GM12878 (cell line): ENCODE measurements at places on chromosomes 7 and 10.

DNA sequence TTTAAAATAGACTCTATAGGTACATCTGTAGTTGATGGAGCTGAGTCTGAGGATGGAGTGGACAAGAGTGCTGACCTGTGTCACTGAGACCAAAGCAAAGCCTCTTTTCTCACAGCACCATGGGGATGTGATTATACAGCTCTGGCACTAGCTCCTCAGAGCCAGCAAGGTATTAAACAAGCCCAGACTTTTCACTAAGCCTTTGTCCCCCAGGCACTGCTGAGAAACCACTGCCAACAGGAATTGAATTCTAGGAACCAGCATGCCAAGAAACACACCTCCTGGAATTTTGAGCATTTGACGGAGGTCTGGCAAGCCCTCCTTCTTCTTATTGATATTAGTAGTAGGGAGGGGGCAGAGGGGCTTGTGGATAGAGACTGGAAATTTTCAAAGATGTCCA is 147.0 kb downstream of the C1GALT1 start:
- H3K36me3 ChIP-seq: no peaks in the 10 kb centered on the region
- H3K27ac ChIP-seq: no peak overlapping the region
- no peaks in the 10 kb centered on the region for H3K27me3 ChIP-seq
- H3K4me3 ChIP-seq: no peak overlapping the region

DNA sequence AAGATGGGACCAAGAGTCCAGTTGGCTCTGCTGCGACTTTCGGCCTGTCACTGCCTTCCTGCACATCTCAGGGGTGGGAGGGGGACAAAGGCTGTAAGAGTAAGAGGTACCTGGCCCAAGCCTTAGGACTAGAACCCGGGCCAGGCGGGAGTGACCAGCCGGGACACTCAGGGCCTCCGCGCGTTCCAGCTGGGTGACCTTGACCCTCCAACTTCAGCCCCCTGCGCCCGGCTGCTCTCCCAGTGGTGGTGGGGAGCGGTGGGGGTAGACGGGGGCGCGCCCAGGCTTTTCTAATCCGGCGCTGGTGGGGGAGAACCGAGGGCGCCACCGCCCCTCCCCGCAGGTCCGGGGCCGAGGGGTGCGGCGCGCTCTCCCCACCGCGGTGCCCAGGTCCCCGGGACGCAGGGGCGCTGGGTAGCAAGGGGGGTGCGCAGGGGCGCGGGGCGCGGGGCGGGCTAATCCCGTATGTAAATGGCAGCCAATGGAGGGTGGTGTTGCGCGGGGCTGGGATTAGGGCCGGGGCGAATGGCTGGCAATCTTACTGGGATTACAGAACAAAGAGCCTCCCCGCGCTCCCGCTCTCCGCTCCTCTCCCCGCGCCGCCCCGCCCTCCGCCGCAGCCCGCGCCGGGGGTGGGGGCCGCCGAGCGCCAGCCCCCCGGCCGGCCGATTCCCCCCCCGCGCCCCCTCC is at the start of gene GTF2IRD1:
TSS of gene GTF2IRD1 (plus strand) at position 585 of the 690 bp plus-strand sequence. CDS start 54,175 bp downstream, outside the sequence.
- H3K27me3 ChIP-seq: no peaks in the 10 kb centered on the region
- peak within 1 kb of the TSS; percentile 41; the same call in 1 of the 2 replicates for H3K4me3 ChIP-seq
- DNase-seq: no peak
- H3K4me1 ChIP-seq: peaks cover 5% of the 10 kb centered on the region
- H3K36me3 ChIP-seq: no peaks in the 10 kb centered on the region
- H3K27ac ChIP-seq: no peak within 1 kb of the TSS

DNA sequence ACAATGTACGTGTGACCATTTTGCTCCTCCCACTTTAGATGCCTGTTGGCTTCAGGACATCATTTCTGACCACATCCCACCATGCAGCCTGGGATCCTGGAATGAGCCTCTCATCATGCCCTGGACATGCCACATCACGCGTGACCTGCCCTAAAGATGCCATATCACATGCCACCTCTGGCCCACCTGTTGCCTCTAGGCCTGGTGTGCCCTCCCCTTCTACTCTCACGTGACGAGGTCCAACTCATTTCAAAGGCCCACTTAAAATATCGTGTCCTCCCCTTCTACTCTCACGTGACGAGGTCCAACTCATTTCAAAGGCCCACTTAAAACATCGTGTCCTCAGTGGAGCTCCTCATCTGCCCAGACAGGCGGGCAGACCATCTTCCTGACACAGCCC is 254.9 kb downstream of the TEX36 start:
- no peak for DNase-seq
- no peaks in the 10 kb centered on the region for H3K36me3 ChIP-seq
- H3K4me1 ChIP-seq: no peaks in the 10 kb centered on the region
- no peaks in the 10 kb centered on the region for H3K27me3 ChIP-seq
- H3K4me3 ChIP-seq: no peak overlapping the region

DNA sequence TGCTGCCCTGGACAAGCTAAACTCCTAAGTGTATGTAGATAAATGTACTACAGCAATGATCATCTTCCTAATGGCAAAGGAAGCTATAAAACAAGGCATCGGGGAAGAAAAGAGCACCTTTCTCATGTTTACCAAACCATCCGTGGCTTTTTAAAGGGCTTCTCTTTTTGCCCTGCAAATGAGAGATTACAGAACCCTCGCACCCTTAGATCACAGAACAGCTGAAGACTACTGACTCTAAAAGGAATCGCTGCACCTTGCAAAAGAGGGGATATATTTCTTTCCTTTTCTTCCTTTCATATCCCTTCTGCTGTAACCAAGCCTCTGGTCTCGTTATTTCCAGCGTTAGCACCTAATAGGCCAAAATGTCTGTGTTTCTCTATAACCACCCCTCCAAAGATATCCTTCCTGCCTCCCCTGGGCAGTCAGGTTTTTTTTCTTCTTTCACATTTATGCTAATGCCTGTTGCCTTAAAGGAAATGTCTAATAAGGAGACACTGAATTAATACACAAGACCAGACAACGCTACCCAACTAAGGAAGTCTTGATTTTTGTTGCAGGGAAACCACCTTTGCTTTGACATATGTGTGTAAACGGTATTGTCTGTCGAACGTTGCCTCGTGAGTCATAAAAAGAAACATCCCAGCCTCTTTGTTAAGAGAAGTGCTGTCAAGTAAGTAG is 10.5 kb downstream of the ST8SIA6 start:
- H3K27ac ChIP-seq: no peak overlapping the region
- peak overlapping the region; percentile 21; the same call in 1 of the 2 replicates for H3K4me3 ChIP-seq
- peaks cover 5% of the 10 kb centered on the region for H3K4me1 ChIP-seq
- H3K27me3 ChIP-seq: no peaks in the 10 kb centered on the region

DNA sequence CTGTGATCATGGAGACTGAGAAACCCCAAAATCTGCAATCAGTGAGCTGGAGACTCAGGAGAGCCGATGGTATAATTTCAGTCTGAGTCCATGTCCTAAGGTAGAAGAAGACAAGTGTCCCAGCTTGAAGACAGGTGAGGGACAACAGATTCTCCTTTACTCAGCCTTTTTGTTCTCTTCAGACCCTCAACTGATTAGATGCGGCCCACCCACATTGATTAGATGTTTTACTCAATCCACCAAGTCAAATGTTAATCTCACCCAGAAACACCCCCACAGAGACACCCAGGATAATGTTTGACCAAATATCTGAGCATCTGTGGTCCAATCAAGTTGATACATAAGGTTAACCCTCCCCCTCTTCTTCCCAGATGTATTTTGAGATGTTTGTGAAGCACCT is 131.2 kb downstream of the PFKFB3 start:
- no peaks in the 10 kb centered on the region; the same call in 1 of the 2 replicates for H3K4me1 ChIP-seq
- no peaks in the 10 kb centered on the region for H3K36me3 ChIP-seq
- no peak for DNase-seq
- no peaks in the 10 kb centered on the region; the same call in 1 of the 2 replicates for H3K27me3 ChIP-seq
- no peak overlapping the region for H3K27ac ChIP-seq
- H3K4me3 ChIP-seq: no peak overlapping the region

GRCh38 chr10:104622598-104623209 is 18.4 kb upstream of the SORCS3 start:
- H3K27ac ChIP-seq: no peak overlapping the region
- no peaks in the 10 kb centered on the region for H3K27me3 ChIP-seq
- no peaks in the 10 kb centered on the region for H3K36me3 ChIP-seq
- no peak overlapping the region for H3K4me3 ChIP-seq

- no peaks in the 10 kb centered on the region; the same call in 1 of the 2 replicates for H3K27me3 ChIP-seq
- no peak for DNase-seq
- no peaks in the 10 kb centered on the region for H3K4me1 ChIP-seq
- no peaks in the 10 kb centered on the region for H3K36me3 ChIP-seq
- H3K27ac ChIP-seq: no peak within 1 kb of the TSS
- H3K4me3 ChIP-seq: no peak within 1 kb of the TSS
Observed at GRCh38 chr7:73623798-73624668, at the start of gene MLXIPL. TSS of gene MLXIPL (minus strand) at chr7:73624522. CDS start at chr7:73624492, 30 bp downstream.

DNA sequence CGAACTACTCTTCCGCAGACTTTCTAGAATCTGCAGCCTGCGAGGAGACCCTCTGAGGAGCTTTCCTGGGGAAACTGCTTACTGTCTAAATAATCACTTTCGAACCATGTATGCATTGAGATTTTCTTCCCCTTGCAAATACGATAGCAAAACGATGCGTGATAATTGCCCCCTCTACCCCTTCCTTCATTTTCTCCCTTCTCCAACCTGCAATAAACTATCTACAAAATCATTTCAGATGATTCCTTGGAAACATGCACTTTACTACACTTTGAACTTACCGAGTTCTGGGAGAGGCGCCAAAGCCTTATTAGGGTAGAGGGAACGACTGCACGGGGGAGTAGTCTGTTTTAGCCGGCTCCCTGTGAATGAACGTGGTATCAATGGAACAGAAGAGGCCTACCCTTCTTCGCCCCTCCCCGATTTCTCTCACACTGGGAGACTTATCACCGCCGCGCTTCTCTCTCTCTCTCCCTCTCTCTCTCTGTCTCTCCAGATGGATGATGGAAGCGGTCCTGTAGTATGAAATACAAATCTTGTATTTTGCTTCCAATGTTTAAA is at the start of gene FGFBP3:
TSS of gene FGFBP3 (minus strand) at position 370 of the 561 bp plus-strand sequence. CDS start 517 bp downstream, outside the sequence.
- H3K27ac ChIP-seq: no peak within 1 kb of the TSS
- no peaks in the 10 kb centered on the region for H3K36me3 ChIP-seq
- no peaks in the 10 kb centered on the region; the same call in 1 of the 2 replicates for H3K27me3 ChIP-seq

DNA sequence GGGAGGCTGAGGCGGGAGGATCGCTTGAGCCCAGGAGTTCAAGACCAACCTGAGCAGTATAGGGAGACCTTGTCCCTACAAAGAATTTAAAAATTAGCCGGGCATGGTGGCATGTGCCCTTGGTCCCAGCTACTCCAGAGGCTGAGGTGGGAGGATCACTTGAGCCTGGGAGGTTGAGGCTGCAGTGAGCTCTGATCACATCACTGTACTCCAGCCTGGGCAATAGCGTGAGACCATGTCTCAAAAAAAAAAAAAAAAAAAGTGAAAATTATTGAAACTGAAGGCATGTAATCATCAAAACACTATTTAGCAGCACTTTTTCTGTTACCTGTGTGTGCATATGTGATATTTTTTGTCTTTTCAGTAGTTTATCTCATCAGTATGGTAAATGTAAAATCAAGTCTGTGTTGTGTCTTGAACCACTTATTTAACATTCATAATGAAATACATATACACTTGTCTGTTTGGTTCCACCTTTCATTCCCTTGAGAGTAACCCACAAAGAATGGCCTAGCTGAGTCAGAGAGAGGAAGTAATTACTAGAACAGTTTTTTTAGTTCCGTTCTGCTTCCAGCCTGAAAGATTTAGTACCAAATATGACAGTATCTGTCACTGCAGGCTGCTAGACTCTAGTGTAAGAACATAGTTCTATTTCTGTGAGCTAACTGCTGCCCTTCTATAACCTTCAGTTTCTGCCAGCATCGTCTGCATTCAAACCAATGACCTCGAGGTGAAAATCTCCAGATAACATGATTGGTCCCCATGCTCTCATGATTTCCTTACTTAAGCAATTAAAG is 68.6 kb downstream of the MMRN2 start:
- H3K27ac ChIP-seq: peak overlapping the region; percentile 45
- peak; percentile 88 for DNase-seq
- no peaks in the 10 kb centered on the region for H3K27me3 ChIP-seq
- no peak overlapping the region for H3K4me3 ChIP-seq
- no peaks in the 10 kb centered on the region; the same call in 1 of the 2 replicates for H3K36me3 ChIP-seq

- peaks cover 2% of the 10 kb centered on the region; the same call in 1 of the 2 replicates for H3K27me3 ChIP-seq
- H3K4me3 ChIP-seq: no peak overlapping the region
- no peaks in the 10 kb centered on the region for H3K4me1 ChIP-seq
- H3K27ac ChIP-seq: no peak overlapping the region
Observed at GRCh38 chr10:121188005-121188404, 336.8 kb downstream of the WDR11 start.

DNA sequence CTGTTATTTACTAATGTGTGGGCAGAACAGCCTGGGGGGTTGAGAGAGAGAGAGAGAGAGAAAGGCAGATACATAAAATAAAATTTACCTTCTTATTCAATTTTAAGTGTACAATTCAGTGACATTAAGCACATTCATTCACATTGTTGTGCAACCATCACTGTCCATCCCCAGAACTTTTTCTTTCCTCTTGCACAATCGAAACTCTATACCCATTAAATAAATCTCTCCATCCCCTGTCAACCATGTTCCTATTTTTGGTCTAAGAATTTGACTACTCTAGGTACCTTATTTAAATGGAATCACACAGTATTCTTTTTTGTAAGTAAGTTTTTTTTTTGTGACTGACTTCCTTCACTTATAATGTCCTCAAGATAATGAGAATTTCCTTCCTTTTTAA is 181.6 kb downstream of the SND1 start:
- no peaks in the 10 kb centered on the region; the same call in 1 of the 2 replicates for H3K36me3 ChIP-seq
- no peak for DNase-seq
- H3K4me1 ChIP-seq: peaks cover 5% of the 10 kb centered on the region
- no peak overlapping the region for H3K27ac ChIP-seq
- H3K27me3 ChIP-seq: no peaks in the 10 kb centered on the region

- no peak for DNase-seq
- H3K4me1 ChIP-seq: 0 out of 2 replicates have a peak, but pooled peaks cover 9% of the 10 kb centered on the region
- H3K27ac ChIP-seq: peak overlapping the region; percentile 28
- no peaks in the 10 kb centered on the region; the same call in 1 of the 2 replicates for H3K36me3 ChIP-seq
Observed at GRCh38 chr7:92785923-92786322, 50.5 kb downstream of the CDK6 start.

DNA sequence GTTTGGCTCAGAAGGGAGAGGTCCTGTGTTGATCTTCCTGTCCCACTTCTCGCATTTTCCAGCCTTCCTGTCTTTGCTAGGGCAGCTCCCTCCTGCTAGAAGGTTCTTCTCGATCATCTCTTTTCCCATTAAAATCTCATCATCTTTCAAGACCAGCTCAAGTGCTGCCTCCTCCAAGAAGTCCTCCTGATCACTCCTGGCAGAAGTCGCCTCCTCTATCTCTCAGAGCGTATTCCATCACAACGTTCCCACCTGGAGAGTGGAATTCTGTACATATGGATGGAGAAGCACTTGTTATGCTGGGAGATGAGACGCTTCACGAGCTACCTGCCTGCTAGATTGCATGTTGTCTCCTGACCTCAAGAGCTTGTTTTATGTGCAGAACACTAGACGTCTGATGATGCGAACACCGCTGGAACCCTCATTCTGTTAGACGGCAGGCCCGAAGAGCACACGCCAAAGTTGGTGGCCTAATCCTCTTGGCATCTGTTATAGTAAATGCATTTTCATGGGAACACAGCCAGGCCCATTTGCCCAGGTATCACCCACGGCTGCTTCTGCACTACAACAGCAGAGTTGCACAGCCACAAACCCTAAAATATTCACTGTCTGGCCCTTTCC is 68.0 kb upstream of the INSIG1 start:
- H3K4me1 ChIP-seq: no peaks in the 10 kb centered on the region
- no peak overlapping the region for H3K27ac ChIP-seq
- H3K36me3 ChIP-seq: no peaks in the 10 kb centered on the region
- no peaks in the 10 kb centered on the region; the same call in 1 of the 2 replicates for H3K27me3 ChIP-seq
- no peak for DNase-seq
- no peak overlapping the region for H3K4me3 ChIP-seq
